ENCODE measurements at places on chromosomes 7 and 10.
A peak's percentile ranks its signal among the peaks of the same experiment; 100 is the strongest.

- no peak for DNase-seq
Observed at GRCh38 chr10:28778524-28778923, 101.2 kb downstream of the BAMBI start.

DNA sequence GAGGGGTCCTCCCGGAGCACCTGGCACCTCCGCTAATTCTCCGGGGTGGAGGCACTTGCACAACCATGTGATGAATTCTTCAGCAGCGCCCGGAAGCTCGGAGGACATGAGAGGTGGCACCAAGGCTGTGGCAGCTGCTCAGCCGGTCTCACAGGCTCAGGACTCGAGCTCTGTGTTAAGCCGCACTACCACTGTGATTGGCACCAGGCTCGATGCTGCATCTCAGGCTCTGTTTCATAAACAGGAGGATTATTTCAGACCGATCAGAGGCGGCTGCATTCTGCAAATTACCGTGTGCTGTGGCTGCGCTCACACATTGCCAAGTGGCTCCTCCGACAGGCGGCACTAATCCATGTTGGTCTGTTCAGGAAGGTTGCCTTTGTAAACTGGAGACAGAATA, 495.2 kb downstream of the DNAJB6 start:
- no peak for DNase-seq

- no peak for DNase-seq
Observed at GRCh38 chr7:103648135-103648534, 202.1 kb upstream of the SLC26A5 start.

- no peak for DNase-seq
Observed at GRCh38 chr7:143484119-143484518, 6.4 kb downstream of the TAS2R41 start.

DNA sequence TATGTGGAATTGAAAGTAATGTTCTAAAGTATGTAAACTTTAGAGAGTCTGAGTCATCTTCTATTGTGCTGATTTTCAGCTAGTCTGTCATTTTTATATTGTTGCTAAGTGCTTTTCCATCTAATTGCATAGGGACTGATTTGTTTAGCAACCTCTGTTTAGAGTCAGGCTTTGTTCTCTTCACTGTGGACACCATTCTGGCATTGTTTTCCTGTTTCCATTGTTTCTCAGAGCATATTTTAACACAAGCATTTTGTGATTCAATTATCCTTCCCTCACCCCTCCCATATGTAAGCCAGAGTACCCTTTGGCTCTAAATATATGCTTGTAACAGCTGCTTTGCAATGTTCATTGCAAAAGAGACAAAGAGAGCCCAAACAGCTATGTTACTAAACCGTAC, 748.4 kb upstream of the PHF14 start:
- no peak for DNase-seq

GRCh38 chr10:30467651-30468338, 33.8 kb downstream of the MAP3K8 start:
- DNase-seq, result no peak

DNA sequence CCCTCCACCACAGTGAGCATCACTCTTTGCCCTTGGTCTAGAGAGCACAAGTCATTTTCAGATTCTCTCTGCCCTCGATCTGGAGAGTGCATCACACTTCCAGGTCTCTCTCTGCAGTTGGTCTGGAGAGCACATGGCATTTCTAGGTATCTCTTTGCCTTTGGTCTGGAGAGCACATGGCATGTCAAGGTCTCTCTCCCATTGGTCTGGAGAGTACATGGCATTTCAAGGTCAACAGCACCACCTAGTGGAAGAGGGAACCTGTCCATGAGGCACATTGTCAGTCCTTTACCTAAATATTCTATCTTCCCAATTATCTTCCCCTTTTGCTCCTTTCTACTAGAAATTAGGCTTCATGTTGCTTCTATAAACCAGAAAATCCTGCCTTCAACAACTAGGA, 1139.4 kb downstream of the XPNPEP1 start:
- peak; percentile 49 for DNase-seq

- no peak for DNase-seq
Observed at GRCh38 chr10:85623758-85624157, 742.8 kb downstream of the GRID1 start.

DNA sequence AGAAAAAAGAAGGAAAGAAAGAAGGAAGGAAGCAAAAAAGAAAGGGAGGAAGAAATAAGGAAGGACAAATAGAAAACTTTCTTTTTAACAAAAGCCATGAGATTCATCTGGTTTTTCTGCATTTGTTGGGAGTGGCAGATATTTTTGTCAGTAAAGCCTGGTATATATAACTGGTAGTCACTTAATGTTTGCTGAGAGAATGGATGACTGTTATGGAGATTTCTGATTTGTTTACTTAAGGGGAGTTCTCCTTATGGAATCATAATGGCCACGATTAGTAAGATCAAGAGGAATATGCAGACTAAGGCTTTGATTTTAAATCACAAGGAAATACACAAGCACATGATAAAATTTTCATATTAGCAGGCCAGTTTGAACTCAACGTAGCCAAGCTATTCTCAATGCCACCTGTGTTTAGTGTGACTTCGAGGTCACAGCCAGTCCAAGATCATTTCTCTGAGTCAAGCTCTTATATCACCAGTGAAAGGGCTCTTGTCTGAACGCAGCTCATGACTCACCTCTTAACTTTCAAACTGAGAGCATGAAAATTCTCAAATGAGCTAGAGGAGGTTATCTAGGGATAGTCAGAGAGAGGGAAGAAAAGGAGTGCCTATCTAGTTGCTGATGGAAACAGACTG, 445.1 kb upstream of the ZMIZ1 start:
- no peak for DNase-seq

- DNase-seq, result no peak
Observed at GRCh38 chr10:5506246-5506645, 6.9 kb upstream of the CALML5 start.

GRCh38 chr10:114685456-114685855, 27.4 kb upstream of the ABLIM1 start:
- DNase-seq, result no peak

GRCh38 chr7:7438851-7439250, 96.8 kb downstream of the COL28A1 start:
- no peak for DNase-seq

DNA sequence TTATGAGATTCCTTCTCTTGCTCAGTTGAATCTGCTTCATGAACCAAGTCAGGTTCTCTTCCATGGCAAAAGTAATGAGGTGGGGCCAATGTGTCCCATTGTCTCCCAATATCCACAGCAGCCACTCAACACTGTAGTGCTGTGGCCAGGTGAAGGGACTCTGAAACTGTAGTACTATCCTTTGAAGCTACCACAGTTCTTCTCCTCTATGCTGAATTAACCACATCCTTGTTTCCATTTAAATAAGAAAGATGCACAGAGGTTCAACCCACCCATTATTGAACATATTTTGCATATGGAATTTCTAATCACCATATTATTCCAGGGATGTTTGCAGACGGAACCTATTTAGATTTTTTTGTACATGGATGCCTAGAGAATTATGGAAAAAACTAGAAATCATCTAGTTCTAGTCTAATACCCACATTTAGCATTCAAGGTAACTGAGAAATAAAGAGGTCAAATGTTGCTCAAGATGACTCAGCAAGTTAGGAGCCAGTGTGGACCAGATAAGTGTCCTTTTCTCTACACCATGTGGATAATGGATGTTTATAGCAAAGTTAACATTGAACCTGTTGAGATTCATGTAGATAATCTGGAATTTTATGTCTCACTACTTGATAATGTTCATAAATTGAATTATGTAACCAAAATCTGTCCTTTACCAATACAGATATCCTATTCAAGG, 64.5 kb downstream of the LRRTM3 start:
- no peak for DNase-seq

DNA sequence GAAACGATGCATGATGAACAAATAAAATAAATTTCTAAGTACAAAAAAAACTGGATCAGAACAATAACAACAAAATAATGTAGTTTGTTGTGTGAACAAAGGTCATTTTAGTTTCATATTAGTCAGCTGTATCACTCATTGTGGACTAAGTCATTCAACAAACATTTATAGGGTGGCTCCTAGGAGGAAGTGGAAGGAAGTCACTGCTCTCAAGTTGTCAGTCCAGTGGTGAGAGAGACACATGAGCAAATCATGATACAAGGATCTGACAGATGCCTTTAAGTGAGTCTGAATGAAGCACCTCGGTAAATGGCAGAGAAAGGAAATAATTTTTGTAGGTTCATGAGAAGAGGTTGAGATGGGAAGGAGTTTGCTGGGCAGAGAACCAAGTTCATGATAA, 56.8 kb downstream of the EPDR1 start:
- no peak for DNase-seq

DNA sequence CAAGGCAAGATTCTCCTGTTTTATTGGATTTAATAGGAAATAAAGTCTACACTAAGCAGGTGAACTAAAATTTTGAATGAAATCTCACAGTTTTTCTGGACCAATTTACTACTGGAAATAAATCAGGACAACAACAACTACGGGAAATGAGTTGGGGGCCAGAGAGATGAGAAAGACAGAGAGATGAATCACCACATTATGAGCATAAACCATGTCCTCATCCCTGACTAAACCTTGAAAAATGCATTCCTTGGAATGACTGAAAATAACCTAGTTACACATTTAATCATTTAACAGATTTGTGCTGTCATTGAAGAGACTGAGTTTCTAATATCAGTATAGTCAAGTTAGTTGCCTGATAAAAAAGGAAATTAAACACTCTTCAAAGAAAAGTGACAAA, 608.4 kb upstream of the KCND2 start:
- DNase-seq, result no peak

- DNase-seq, result no peak
Observed at GRCh38 chr10:110695539-110695886, 51.4 kb downstream of the RBM20 start.

DNA sequence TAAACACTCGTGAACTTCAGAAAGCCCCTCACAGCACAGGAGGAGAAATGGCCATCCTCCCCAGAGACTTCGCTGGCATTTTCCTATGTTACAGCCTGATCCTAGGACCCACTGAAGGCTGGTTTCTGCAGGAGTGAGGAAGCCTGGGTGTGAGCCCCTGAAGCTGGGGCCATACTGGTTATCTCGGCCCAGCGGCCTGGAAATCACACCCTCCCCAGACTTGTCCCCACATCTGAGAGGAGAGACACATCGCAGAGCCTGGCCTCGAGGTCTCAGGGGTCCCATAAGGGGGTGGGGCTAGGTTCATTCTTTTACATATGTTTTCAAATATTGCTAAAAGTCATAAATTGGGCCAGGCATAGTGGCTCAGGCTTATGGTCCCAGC, 17.5 kb upstream of the RET start:
- DNase-seq, result no peak

DNA sequence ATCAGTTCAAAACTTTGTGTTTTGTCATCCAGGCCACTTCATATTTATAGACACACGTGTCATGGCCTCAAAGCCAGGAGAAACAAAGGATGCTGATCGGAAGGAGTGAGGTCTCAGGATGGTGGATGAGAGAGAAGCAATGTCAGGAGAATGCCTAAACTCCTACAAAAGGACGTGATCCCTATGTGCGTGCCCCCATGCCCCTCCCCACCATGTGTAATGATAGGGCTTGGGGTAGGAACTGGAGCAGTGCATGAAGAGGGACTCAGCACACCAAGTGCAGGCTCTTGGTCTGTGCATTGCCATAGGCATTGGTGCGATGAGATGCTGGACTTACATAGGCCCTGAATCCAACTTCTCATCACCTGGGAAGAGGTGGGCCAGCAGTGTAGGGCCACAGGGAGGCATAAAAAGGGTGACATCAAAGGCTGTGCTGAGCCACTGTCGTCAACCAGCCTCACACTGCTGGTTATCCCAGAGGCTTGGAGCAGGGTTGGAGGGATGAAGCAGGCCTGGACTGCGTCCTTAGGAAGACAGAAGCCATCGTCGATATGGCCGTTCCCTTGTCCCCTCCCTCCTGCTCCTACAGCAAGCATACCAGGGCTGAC, 46.9 kb upstream of the GDF10 start:
- DNase-seq, result no peak

GRCh38 chr7:64874114-64874513, 29.0 kb upstream of the ZNF273 start:
- DNase-seq, result no peak

DNA sequence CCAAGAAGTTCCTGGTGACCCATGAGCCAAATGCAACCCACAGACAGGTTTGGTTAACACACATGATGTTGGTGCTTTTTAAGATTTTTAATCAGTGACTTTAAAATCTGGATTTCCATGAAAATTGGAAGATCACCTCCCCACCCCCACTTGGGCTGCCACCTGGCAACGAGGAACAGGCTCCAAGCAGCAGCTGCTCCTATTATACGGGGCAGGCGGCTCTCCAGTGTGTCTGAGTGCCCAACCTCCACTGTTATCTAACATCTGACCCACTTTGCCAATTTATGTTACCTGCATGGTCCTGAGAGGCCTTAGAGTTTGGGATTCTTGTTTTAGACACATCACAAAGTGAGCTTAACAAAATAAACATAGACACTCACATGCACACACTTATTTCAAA, 56.4 kb downstream of the SGMS1 start:
- no peak for DNase-seq

DNA sequence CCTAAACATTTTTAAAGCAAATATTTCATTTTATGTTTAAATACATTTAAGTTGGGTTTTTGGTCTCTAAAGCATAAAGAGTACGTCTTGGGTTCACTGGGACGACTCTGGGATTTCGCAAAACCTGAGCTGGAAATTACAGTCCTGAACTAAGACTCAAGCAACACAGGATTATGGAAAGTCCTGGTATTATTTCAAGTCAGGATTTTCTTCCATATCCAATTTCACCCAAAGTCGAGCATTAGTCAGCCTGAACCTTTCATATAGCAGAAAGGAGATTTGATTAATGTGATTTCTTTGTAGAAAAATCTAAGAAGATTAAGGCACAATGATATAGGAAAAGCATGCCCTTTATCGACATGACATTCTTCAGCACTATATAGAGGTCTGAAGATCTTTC, 100.0 kb downstream of the MTERF1 start:
- no peak for DNase-seq

GRCh38 chr7:6530626-6531491, 20.4 kb downstream of the GRID2IP start:
- peak; percentile 37 for DNase-seq

DNA sequence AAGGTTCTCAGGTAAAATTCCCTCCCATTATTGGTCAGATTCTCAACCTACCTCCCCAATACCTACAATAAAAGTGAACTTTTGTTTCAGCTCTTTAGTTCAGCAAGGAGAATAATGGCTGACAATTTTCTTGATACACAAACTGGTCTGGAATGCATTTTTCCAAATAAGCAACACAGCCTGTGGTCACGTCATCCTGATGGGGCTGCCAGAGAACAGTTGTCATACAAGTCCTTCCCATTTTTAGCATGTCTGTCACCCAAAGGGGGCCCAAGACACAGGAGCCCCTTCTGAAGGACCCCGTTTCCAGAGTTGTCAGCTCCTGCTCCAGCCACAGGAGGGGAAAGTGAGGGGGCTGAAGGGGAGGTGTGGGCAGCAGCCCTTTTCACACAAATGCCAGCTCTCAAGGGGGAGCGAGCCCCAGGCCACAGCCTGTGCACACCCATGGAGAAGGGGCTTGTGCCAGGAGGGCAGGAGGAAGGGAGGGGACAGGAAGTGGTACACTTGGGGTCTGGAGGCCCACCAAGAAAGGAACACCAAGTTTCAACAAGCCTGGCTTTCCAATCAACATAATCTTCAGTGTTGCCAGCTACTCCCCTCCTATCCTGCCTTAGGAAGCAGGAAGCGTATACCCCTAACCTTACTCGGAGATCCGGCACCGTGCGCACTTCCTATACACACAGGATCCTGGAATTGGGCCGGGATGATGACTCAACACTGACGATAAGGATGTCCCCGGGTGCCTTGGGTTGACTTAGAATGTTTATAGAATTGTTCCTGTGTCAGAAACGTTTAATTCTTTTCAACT, 43.4 kb upstream of the PDLIM1 start:
- DNase-seq, result no peak

Measured in memory B cell (primary cell).